GM03348 (cell line): ENCODE measurements at places on chromosomes 2 and 18.

- no peak for DNase-seq
Observed at GRCh38 chr2:109028277-109028676, 39.3 kb upstream of the EDAR start.

- no peak for DNase-seq
Observed at GRCh38 chr2:105373895-105374401, 24.9 kb downstream of the FHL2 start.

DNA sequence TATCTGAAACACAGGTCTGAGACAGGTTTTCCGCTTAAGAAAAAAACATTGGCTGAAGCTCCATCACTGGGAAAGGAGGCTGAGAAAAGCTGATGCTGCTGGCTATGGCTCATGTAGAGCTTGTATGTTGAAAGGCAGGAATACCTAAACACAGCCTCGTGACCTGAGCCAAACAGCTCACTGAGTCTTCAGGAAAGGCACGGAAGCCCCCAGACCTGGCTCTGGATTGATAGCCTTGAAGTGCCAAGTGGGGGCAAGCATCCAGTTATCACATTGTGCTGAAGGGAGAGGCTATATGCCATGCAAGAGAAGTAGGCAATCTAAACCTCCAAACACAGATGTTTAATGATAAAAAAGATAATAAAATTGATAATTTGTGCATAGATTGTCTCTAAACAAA lies 21.9 kb downstream of the CYTIP start:
- DNase-seq: no peak

- no peak for DNase-seq
Observed at GRCh38 chr2:146489386-146489785, 1355.4 kb upstream of the ACVR2A start.

GRCh38 chr2:135875491-135876065 lies 665 bp downstream of the MCM6 start:
- peak; percentile 75 for DNase-seq

DNA sequence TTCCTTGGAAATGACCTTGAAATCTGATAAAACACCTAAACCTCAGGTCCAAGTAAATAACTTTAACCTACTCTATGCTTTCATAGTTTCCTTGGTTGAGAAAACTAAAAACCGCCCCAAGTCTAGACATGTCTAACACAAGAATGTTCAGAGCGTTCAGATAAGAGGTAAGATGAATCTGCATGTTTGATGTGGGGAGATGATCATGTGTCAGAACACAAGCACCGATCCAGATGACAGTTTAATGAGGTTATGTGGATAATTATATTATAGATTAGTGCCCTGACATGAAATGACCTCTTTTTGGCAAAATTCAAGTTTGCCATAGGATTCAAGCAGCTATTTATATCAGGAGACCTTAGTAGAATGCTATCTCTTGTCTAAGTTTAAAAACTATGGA lies 729.8 kb upstream of the SOX11 start:
- DNase-seq: no peak

GRCh38 chr2:72527424-72527823 lies 298.4 kb downstream of the EXOC6B start:
- no peak for DNase-seq

- DNase-seq: no peak
Observed at GRCh38 chr2:28357055-28357454, 35.6 kb upstream of the FOSL2 start.

DNA sequence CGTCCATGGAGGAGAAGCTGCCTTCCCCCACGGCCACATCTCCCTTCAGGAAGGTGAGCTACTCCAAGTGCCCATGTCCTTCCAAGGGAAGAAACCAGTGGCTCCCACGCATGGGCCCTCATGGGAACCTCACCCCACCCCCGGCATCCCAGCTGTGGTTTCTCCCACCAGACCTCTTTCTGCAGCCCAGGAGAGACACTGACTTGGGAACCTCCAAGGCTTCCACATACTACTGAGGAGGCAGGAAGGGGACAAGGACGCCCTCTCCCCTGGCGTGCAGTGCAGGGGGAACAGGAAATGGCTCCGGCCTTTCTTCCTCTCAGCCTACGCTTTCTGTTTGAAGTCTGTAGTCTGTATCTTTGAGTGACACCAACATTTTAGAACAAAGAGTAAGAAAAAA lies 104.5 kb upstream of the EPC2 start:
- DNase-seq: no peak

GRCh38 chr18:62420513-62421209 lies 95.6 kb downstream of the TNFRSF11A start:
- peak; percentile 17 for DNase-seq
